ENCODE measurements at places on chromosomes 3 and 15. TPM values are rescaled to one million over a fixed set of nuclear protein-coding genes. Genes with fewer than 3 reads are reported as not detected.

TNNC1 gene
- total RNA-seq, result 1.5 TPM

GRCh38 chr15:25683911-25684310 lies 179.2 kb downstream of the ATP10A start:
- DNase-seq, result no peak

- DNase-seq, result no peak
Measured at GRCh38 chr3:88410259-88410658, 260.5 kb downstream of the C3orf38 start.

- peak; percentile 47 for DNase-seq
Measured at GRCh38 chr3:139519998-139520737, 19.4 kb downstream of the RBP1 start.

DNA sequence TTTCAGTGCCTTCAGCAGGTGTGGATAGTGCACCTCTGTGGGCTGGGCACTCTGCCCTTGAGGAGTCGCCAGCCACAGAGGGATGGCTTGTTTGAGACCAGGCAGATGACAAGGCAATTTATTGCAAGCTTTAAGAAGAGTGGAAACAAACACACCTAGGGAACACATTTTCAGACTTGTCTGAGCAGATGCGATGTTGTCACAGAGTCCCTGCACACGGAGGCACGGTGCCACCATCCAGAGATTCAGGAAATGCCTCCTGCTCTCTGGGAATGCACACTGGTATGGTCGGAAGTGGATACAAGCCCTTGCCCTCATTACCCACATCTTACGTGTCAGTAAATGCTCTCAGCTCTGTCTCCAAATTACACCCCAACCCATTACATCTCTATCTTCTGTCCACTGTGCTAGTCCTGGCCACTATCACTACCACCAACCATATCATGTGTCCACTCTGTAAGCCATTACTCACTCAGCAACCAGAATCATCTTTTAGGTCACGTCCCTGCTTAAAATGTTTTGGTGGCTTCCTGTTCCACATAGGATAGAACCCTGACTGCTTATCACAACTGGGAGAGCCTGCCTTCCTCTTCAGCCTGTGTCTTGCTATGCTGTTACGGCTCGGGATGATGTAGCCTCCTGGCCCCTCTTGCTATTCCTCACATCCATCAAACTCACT lies 196.9 kb downstream of the SLCO3A1 start:
- DNase-seq, result no peak

- no peak for DNase-seq
Measured at GRCh38 chr3:189507856-189508255, 123.3 kb upstream of the TP63 start.

All from colonic mucosa (tissue), 4 donors.